ENCODE measurements at places on chromosomes 4 and X.
A peak's percentile ranks its signal among the peaks of the same experiment; 100 is the strongest.

DNA sequence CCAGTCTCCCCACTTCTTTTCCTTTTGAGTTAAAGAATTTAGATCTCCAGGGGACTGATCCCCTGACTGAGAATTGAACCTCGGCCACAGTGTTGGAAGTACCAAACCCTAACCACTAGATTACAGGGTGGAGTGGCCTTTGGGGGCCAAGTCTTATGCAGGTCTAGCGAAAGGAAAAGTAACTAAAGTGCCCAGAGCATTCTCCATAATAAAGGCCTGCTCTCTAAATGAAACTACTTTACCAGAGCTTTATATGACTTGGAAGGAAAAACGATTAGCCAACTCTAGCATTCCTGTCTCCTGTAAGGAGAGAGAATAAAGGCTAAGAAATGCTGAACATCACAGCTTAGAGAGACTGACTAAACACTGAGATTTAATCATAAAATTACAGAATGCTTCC, 788.0 kb downstream of the C4orf33 start:
- no peak for DNase-seq

GRCh38 chr4:152356428-152357034, 179.4 kb downstream of the FBXW7 start:
- no peak for DNase-seq

- no peak for DNase-seq
Measured at GRCh38 chrX:155144926-155145325, 71.3 kb upstream of the VBP1 start.

GRCh38 chr4:59838236-59838635, 1361.9 kb upstream of the ADGRL3 start:
- DNase-seq, result no peak

DNA sequence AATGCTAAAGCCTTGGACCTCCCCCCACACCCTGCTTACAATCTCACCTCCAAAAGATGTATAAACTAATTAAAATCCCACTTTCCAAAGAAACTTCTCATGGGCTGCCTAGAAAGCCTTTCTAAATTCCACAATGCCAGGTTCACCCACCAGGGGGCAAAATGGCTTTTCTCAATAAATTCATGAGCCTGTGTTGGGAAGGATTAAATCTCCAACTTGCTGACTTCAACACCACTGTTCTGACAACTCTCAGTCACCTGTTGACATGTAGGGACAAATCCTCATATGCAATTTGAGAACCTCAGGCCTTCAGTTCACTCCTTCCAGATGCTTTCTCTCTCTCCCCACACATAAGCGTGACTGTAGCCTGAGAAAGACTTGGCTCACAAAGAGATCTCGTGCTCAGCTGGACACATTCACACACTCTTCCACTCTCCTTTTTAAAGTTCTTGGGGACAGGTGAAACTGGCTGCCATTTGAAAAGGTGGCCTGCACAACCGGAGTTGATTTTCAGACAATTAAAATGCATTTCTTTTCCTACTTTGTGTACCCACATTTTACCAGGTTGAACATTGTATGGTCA, 88.6 kb upstream of the PRPS2 start:
- DNase-seq, result no peak

GRCh38 chr4:70632028-70632427, 3.5 kb downstream of the ENAM start:
- no peak for DNase-seq

GRCh38 chrX:14697451-14697850, 168.1 kb downstream of the GLRA2 start:
- peak; percentile 0 for DNase-seq

DNA sequence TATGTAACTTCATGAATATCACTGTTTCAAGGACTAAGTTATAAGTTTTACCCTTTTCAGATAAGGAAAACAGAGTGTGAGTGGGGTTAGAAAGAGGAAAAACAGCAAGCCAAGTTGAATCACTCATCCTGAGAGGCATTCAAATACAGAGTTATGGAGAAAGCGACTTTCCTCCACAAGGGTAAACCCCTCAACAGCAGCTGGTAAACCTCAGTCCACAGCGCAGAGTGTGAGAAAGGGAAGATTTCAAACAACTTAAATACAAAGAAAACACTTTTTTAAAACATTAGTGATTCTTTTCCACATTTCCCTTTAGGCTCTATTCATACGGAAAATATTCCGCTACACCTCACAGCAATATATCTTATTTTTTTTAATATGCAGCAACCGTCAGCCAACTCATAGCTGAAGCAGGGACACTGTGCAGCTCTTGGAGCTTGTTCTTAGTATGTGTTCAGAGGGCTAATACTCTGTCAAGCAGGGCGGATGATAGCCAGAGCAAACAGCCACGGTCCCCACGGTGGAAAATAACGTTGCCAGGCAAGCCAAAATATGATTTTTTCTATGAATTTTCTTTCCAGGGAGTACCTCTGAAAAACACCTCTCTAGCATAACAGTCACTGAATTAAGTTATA, 488.9 kb upstream of the FAT1 start:
- DNase-seq, result no peak

GRCh38 chr4:122205687-122206086, 53.6 kb downstream of the BLTP1 start:
- no peak for DNase-seq

DNA sequence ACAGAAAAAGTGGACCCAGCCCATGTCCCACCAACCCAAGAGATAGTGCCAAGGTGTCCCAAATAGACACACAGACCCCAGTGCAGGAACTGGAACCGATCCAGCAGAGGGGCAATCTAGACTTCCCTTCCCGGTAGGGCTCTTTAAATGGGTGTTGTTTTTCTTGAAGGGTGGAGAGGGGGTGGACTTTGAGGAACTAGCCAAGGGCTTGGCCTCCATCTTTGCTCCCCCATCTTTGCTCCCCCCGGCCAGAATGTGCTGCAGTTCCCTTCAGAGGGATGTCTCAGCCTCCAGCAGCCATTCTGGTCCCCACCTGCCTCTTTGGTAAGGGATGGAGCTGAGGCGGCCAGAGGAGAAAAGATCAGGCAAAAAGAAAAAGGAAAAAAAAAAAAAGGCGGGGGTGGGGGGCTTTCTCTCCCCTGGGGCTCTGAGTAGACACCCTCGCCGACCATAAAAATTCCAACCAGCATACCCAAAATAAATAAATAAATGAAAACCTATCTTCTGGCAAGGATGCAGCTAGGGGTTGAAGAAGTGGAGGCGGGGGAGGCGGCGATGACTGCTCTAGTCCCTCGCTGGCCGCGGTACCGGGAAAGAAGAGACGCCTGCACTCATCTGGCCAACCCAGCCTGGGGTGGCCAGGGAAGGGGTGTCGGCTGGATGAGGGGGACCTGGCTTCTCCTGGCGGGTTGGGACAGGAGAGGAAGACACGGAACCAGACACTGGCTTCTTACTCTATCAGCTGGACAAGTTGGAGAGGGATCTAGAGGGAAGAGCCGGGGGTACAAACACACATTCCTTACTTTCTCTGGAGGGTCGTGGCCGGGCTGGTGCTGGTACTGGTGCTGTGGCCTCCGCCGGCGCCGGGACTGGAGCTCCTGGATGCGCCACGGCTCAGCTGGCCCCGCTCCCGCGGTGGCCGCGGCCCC, 38.5 kb upstream of the IQSEC2 start:
- DNase-seq, result no peak

- DNase-seq, result no peak
Measured at GRCh38 chrX:138996268-138996667, 284.8 kb upstream of the FGF13 start.

DNA sequence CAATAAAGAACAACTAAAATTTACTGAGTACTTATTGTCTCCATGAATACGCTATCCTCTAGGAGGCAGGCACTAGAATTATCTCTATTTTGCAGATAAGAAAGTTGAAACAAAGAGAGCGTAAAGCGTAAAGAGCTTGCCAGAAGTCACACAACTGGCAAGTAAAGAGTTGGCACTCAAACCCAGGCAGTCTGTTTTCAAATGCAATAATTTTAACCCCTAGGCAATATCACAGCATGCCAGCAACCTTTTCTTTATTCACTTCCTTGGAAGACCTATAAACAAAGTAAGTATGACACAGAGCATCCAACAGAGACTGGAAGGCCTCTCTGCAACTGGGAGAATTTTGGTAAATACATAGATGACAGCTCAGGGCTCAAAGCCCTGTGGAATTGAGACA, 23.2 kb upstream of the AMELX start:
- no peak for DNase-seq

DNA sequence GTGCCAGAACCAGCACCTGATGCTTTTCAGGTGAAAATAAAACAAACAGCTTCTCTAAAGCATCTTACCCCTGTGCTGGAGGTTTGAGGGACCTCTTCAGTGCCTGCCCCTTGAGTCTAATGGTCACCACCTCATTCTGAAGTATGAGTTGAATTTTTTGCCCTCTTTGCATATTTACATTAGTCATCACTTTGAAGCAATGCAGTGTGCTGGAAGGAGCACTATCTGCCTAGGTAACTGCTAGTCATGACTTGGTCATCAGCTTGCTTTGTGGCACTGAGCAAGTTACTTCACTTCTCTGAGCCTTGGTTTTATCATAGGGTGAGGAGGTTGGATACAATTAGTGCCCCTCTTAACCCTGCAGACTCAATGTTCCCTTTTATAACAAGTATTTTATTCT, 44.9 kb downstream of the SPATA18 start:
- DNase-seq, result no peak

DNA sequence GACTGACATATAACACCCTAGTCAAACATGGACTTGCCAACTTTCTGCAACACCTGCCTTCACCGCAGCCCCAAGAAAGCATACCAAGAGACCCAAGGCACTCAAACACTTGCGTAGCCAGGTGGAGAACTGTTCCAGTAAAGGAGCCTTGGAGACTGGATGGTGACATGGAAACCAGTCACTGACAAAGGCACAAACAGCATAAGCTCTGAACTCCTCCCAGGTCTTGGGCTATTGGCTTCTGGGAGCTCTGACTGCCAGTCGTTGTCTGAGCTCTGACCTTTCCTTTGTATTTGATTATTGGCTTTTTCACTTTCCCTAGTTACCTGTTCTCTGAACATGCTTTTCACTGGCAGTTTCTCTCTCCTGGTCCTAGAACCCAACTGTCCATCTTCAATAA, 38.3 kb downstream of the ARAP2 start:
- DNase-seq, result no peak

GRCh38 chrX:3184176-3184930, 143.1 kb downstream of the ARSF start:
- DNase-seq, result no peak

DNA sequence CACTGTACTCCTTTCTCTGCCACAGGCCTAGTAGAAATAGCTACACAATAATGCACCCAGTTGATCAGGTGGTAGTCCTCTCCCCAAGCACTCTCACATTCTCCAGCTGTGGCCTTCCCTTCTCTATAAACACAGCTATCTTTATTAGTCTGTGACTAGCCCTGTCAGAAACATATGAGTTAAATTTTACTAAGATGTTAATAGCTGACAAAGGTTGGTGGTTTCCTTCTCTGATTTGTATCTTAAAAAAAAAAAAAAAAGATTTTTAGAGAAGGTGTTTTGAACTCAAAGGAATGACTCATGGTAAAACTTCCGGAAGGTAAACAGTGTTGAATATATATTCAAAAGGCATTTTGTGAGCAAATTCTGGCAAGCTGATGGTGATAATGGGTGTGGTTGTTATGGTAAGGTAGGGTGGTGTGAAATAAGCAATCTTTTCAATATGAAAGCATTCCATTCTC, 327.4 kb downstream of the PPP3CA start:
- DNase-seq, result no peak

DNA sequence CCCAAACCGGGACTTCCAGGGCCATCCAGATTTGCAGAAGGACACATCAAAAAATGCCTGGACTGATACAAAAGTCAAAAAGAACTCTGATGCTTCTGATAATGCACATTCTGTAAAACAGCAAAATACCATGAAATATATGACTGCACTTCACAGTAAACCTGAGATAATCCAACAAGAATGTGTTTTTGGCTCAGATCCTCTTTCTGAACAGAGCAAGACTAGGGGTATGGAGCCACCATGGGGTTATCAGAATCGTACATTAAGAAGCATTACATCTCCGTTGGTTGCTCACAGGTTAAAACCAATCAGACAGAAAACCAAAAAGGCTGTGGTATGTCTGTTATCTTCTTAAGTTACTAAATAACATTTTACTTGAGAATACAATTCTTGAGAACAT, 9.2 kb downstream of the PLK4 start:
- DNase-seq, result no peak

DNA sequence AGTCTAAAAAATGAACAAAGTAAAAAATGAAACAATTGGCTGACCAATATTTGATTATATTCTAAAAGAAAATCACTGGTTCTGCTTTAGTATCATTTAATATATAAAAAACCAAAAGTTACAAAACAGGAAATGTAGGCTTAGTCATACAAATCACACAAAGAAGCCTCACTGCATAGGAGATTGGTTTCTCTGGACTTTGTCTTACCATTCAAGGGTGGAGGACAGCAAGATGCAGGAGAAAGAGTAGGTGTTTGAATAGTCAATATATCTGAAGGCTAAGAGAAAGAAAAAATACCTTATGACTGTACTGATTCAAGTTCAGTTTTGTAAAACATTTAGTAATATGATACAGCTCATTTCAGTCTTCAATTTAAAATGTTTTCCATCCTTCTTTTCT, 28.6 kb upstream of the TAF9B start:
- DNase-seq, result no peak

- no peak for DNase-seq
Measured at GRCh38 chr4:80333121-80333520, 2.4 kb upstream of the CFAP299 start.

DNA sequence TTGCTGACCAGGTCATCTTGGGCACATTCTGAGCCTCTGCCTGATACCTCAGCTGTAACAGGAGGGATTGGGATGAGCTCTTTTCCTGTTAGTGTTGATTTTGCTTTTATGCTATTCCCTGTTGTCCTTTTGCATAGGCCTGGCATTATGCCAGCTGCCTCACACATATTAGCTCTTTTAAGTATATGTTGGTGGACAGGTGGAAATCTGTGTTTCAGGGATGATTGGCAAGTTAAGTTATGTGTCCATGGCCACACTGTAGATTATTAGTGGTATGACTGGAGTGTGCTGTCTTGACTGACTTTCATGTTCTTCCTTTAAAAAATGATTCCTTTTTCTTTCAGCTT, 28.9 kb downstream of the NSD2 start:
- DNase-seq, result no peak

DNA sequence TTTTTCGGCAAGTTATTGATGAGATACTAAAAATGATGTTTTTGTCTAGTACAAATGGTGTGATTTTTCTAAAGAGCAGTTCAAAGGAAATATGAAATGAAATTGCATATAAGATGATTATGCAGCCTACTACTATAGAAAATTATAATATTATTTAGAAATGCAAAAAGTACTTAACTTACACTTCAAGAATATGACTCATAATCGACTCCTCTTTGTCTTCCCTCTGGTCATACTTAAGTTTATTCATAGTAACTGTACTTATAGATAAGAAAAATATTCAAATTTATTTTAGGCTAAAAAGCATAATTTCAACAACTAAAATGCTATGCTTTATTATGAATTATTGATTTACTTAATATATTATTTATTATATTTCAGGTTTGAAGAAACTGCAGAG, 33.2 kb downstream of the CEP44 start:
- DNase-seq, result no peak

GRCh38 chr4:42917296-42917695, 24.8 kb downstream of the GRXCR1 start:
- no peak for DNase-seq
